Activated T-helper 17 cell treated with anti-CD3 and anti-CD28 coated beads, Interleukin-2, amount 50 U/mL, for 72 hours (primary cell): ENCODE measurements at places on chromosomes 5 and 9. TPM values are rescaled to one million over a fixed set of nuclear protein-coding genes. Genes with fewer than 3 reads are reported as not detected.

The NDUFS6 gene
- total RNA-seq, result 13.0 TPM

The CTXN3 gene
- total RNA-seq, result not detected

The HTR1A gene
- total RNA-seq, result not detected

The PALM2AKAP2 gene
- 3.5 TPM for total RNA-seq

The GABRP gene
- not detected for total RNA-seq

The CAPSL gene
- total RNA-seq, result 1.1 TPM

The SIL1 gene
- total RNA-seq, result 24.4 TPM

The PLAC8L1 gene
- 0.69 TPM for total RNA-seq

The GNA14 gene
- total RNA-seq, result not detected

The CCDC152 gene
- 2.7 TPM for total RNA-seq

The OTULINL gene
- 15.8 TPM for total RNA-seq

The FBP2 gene
- total RNA-seq, result not detected

The SLC25A48 gene
- total RNA-seq, result not detected

The CCL27 gene
- total RNA-seq, result 0.78 TPM

The BAAT gene
- 0.08 TPM for total RNA-seq

The MSX2 gene
- not detected for total RNA-seq

The PCSK5 gene
- total RNA-seq, result 3.8 TPM

The TMEM174 gene
- not detected for total RNA-seq

The RNF208 gene
- 7.4 TPM for total RNA-seq

The CNTNAP3 gene
- not detected for total RNA-seq

The RUSC2 gene
- total RNA-seq, result 1.3 TPM

The PRDM9 gene
- not detected for total RNA-seq

The ITK gene
- 277 TPM for total RNA-seq

The CORO2A gene
- total RNA-seq, result 9.9 TPM

The PDE6A gene
- total RNA-seq, result not detected

The ACOT12 gene
- not detected for total RNA-seq

The JAK2 gene
- total RNA-seq, result 17.3 TPM

The CXCL14 gene
- not detected for total RNA-seq

The ABO gene
- not detected for total RNA-seq

The SHC3 gene
- not detected for total RNA-seq

The LOX gene
- not detected for total RNA-seq

The TRIM41 gene
- 30.8 TPM for total RNA-seq

The PCDHGA4 gene
- total RNA-seq, result 0.32 TPM

The SLC12A7 gene
- total RNA-seq, result 28.2 TPM

The NUTM2F gene
- not detected for total RNA-seq
